ENCODE measurements at places on chromosomes 7 and 10.

GRCh38 chr7:25777969-25778708, 373.9 kb upstream of the NFE2L3 start:
- no peak for DNase-seq

DNA sequence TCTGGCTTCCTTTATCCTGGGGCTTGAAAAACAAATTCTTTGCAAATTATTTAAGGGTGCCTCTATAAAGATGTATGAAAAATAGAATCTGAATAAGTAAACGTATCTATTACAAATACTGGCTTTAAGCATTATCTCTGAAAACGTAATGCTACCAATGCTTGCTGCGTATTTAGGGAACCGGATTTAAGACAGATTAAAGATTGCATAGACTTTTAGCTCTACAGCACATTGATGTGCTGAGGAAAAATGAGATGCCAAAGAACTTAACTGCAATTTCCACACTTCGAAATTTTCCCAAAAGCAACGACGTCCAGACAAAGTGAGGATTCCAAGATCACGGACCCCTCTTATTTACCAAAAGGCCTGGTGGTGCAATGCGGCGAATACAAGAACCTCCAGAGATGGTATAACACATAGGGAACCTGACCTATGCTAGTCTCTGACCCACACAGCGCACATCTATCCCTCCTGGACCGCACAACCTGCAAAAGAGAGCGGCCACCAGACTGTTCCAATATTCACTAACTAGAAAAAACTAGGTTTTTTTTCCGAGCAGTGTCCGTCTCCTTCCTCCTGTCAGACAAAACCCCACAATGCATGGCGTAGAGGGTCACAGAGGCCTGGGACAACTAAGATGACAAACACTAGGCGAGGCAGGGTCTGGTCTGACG, 34.3 kb upstream of the PHF14 start:
- DNase-seq, result no peak

DNA sequence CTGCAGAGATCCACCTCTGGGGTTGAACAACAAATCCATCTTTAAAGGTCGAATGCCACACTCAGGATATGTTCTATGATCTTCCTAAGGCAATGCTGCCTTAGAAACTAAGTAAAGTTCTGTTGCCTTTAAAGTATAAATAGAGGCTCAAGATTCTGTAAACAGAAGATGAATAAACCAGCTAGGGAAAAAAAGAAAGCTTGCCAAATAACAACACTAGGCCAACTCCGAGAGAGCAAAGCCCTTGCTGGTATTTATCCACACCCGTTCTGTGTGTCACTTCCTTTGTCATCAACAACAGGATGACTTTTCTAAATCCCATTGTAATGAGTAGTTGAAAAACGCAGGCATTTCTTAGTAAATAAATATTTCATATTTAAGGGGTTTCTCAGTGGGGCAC, 330.0 kb upstream of the GLI3 start:
- no peak for DNase-seq

- DNase-seq, result no peak
Measured at GRCh38 chr10:103804871-103805270, 50.5 kb downstream of the SH3PXD2A start.

GRCh38 chr10:117547716-117548668, 5.4 kb downstream of the EMX2 start:
- no peak for DNase-seq

GRCh38 chr7:159022238-159022993, 122.3 kb downstream of the VIPR2 start:
- no peak for DNase-seq

DNA sequence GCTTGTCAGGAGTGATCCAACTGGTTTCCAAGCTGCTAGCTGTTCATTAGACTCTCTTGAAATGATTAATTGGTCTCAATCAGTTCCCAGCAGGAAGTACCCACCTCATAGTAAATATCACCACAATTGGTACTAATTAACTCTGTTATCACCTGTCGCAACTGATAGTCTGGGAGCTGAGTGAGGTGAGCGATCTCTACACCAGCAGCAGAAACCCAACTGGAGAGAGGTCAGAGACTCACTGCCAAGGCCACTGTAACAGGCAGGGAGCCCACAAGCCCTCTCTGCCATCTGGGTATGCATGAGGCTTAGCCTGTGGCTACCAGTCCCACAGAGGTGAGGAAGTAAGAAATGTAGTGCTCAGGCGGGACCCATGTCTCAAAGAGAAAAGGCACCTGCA, 245.5 kb downstream of the DYNC1I1 start:
- no peak for DNase-seq

DNA sequence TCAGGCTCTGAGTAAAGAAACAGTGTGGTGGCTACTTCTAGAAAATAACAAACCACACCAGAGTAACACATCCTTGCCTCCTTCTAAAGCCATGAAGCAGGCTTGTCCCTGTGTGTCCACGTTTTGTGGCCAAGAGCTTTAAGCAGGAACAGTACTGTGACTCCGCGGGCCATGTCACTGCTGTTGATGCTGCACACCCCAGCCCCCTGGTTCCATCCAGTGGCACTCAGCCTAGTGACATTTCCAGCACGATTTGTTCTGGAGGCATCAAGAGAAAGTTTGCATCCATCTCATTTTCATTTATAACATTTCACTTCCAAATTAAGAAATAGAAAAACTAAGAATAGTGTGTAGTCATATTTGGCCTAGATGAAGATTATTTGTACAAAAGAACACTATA, 211.3 kb downstream of the PAXIP1 start:
- no peak for DNase-seq

DNA sequence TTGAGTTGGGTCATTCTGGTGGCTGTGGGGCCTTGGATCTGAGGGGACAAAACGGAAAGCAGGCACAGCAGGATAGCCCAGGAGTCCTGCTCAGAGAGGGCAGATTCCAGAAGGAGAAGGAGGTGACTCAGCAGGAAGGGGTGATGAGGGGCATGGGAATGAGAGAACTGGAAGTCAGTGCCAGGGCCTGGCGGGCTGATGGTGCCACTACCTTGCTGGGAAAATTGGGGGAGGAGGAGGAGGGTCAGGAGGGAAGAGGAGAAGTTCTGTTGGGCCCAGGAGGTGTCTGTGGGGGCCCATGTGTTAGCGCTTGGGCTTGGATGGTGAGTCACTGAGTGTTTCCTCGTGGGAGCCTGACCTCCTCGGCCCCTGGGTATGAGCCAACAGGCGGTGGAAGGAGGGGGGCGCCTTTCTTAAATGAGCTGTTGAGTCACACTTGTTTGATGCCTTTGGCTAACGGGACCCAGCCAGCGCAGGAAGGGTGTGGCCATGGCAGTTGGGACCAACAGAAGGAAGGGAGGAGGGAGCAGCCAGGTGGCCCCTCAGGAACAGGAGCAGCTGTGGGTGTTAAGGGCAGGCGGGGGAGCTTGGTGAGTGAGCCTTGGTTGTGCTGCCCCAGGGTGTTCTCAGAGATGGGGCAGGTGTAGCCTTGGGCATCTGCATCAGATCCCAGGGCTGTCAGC, 130.0 kb upstream of the BTBD16 start:
- no peak for DNase-seq

GRCh38 chr7:40324914-40325313, 190.1 kb downstream of the SUGCT start:
- DNase-seq, result no peak

DNA sequence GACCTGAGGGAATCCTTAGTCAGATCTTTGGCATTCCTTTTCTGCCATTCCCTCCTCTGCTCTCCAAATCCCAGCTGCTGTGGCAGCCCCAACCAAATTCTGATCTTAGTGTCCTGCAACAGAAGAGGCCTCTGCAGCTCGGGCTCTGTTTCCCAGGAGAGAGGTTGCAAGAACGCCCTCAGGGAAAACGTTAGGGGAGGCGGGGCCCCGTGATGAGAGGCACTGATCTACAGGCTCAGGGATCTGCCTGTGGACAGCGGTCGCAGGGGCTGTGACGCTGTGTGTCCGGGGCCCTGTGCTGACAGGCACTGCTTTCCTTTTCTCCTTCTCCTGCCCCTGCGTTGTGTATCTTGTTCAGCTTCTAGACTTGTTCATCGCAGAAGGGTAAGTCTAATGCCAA, 57.3 kb upstream of the DPYSL4 start:
- DNase-seq, result no peak

DNA sequence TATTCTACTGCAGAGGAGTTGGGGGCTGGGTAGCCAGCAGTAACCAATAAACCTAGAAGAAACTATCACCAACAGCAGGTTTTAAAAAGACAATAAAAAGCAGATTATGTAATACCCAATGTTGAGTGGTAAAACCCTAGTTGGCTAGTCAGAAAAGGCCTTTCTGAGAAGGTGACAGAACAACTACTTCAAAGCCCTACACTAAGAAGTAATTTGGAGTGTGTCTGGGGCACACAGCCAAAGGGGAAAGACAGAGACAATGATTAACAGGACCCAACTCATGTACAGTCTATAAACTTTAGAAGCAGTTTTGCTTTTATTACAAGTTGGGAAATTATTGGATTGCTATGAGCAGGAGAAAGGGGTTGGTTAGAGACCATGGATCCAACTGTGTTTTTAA, 77.2 kb upstream of the TMEM106B start:
- no peak for DNase-seq

DNA sequence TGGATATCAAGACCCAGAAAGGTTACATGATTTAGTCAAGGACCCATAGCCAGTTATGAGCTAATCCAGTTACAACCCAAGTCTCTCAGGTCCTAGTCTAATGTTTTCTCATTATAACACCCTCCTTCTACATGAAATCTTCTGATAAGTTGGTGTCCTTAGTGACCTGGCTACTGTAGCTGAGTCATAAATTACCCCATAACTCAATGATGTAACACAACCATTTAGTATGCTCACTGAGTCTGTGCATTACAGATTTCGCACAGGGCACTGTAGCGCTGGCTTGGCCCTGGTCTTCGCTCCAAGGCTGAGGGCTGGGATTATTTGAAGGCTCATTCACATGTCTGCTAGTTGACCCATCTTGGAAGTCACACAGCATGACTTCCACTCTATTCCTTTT, 36.0 kb upstream of the GLCCI1 start:
- DNase-seq, result no peak

DNA sequence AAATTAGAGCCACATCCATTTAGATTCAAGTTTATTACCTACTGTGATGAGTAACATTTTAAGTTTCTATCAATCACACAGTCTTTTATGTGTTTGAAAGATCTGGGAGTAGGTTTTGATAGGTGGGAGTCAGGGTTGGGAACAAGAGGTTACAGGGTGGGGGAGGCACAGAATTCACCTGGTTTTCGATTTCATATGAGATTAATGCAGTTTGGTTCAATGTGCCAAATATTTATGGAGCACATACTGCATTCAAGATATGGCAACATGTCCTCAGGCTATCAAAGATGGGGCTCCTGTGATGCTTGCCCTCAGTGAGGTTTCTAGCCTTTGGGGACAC, 564.1 kb downstream of the SUGCT start:
- no peak for DNase-seq

DNA sequence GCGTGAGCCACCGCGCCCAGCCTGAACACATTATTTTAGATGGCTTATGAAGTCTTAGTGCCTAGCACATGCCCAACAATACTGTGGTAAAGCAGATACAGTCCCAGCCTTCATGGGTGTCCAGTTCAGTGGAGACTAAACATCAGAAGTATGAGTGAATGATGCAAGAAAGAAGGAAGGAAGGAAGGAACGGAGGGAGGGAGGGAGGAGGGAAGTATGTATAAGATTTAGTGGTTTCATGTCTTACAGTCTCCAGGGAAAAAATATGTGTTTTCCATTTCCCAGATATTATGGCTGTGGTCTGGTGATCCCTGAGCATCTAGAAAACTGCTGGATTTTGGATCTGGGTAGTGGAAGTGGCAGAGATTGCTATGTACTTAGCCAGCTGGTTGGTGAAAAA, 2.9 kb downstream of the AS3MT start:
- no peak for DNase-seq

- DNase-seq, result no peak
Measured at GRCh38 chr7:37363536-37364491, 84.8 kb downstream of the ELMO1 start.

- no peak for DNase-seq
Measured at GRCh38 chr7:138649506-138649905, 51.7 kb downstream of the SVOPL start.

DNA sequence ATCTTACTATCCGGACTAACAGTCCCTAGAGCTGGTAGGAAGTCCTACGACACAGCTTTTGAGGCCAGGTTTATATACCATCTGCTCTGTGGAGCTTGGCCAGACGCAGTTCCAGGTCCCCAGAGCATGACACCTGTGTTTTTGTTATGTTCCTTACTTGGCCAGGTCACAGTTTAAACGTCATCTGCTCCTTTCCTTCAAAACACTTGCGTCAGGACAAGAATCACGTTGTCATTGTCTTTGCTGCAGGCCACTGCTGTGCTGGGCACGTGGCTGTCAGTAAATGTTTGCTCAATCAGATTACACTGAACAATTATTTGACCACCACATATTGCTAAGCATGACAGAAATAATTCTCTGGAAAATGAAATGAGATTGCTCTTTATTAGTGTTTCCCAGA, 23.9 kb downstream of the SLC18A2 start:
- DNase-seq, result no peak

- DNase-seq, result no peak
Measured at GRCh38 chr10:108521827-108522492, 1357.5 kb upstream of the SORCS1 start.

- no peak for DNase-seq
Measured at GRCh38 chr7:95509199-95509598, 23.5 kb downstream of the ASB4 start.

- DNase-seq, result no peak
Measured at GRCh38 chr10:100391163-100392002, 44.4 kb downstream of the SCD start.

DNA sequence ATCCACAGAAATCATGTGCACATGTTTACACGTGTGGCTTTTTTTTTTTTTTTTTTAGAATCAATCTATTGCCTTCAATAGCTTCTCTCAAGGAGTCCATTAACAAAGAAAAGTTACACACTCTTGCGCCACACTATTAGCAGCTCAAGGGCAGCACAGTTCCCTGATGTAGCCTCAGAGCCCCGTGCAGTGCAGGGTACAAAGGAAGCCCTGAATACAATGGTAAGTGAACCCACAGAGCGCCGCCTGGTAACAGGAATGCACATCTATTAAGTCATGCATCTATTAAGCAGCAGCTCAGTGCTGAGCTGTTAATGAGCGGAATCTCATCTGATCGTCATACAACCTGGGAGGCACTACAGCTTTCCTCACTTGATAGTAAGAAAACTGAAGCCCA, 113.7 kb upstream of the PDLIM1 start:
- DNase-seq, result no peak

DNA sequence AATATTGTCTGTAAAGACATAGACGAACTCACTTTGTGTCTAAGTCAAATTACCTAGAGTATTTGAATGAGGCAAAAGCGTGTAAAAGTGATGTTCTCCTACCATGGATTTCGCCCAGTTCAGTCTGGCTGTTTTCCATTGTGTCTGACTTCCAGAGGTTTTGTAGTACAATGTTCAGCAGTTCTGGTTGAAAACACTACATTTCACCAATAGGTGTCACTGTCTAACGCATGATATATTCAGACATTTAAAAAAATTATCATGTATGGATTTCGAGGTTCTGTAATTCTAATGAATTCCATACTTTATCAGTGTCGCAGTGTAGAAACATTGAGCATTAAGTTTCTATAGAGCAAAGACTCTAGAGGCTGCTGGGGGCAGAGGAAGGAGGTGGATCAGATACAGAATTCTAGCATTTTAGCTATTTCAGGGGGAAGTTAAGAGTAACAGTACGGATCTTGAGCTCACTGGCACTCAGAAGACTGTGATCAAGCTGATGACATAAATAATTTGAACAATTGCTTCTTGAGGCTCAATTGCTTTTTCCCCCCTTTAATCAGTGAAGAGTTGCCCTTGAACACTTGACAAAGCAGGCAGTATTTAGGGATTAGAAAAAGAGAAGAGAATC, 196.9 kb upstream of the RHOBTB1 start:
- no peak for DNase-seq

- no peak for DNase-seq
Measured at GRCh38 chr7:20328692-20329091, 2.0 kb upstream of the ITGB8 start.

- DNase-seq, result no peak
Measured at GRCh38 chr10:1881636-1882035, 144.3 kb upstream of the ADARB2 start.
